Stimulated activated CD8-positive, alpha-beta memory T cell treated with anti-CD3 and anti-CD28 coated beads, Interleukin-2, amount 100 ng/mL, for 48 hours (primary cell): ENCODE measurements at places on chromosomes 5 and 9.

GRCh38 chr5:15079566-15079965 is 208.0 kb upstream of the ANKH start:
- no peak for DNase-seq

GRCh38 chr9:93815135-93815534 is 140.0 kb downstream of the BARX1 start:
- no peak for DNase-seq

DNA sequence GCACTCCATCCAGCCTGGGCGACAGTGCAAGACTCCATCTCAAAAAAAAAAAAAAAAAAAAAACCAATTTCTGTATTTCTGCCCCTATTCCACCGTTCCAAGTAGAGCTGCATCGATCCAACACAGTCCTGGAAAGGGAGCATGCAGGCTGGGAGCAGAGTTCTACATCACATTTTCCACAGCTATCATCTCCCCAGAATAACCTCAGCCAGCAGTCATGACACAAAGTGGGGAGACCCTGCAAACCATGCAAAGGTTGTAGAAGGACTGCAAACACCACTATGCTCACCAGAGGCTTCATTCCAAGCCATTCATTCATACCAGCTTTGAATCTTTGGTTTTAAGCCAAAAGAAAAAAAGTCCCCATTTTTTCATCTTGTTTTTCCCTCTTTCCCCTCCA is 20.8 kb upstream of the ZNF354A start:
- no peak for DNase-seq

GRCh38 chr5:178289438-178289837 is 56.8 kb upstream of the PHYKPL start:
- DNase-seq, result no peak

GRCh38 chr5:96177303-96177869 is 215.7 kb upstream of the ELL2 start:
- DNase-seq, result no peak

DNA sequence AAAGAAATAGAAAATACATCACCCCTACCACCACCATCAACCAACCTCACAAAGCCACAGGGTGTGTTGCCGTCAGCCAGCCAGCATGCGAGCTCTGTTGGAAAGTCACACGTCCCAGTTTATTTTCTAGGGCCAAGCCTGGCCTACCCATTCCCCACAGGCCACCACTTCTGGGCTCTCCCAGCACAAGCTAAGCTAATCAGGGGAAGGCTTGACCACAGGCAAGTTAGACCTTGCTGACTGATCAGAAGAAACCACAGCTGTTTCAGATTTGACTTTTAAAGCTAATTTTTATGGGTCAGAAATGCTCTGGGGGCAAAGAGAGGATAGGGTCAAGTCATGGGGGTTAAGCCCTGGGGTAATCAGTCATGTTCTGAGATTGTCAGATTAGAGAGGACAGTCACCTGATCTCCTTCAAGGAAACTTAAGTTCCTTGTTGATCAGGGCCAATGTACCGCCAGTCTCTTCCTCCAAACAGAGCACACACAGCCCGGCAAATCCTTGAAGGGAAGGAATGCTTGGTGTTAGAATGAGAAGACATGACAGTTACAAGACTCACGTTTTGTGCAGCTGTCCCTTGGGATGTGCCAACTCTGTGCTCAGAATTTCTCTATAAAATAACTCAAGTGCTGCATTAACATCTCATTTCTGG is 7.6 kb downstream of the SHB start:
- no peak for DNase-seq
